HL-60 (cell line): ENCODE measurements at places on chromosomes 1 and 21.

DNA sequence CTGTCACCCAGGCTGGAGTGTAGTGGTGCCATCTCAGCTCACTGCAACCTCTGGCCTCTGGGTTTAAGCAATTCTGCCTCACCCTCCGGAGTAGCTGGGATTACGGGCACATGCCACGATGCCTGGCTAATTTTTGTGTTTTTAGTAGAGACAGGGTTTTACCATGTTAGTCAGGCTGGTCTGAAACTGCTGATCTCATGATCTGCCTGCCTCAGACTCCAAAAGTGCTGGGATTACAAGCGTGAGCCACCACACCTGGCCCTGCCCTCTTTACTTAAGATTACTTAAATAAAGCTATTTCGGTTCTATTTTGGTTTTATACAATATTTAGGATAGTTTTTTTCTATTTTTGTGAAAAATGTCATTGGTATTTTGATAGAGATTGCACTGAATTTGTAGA, 15.3 kb upstream of the KCTD3 start:
- DNase-seq: no peak

DNA sequence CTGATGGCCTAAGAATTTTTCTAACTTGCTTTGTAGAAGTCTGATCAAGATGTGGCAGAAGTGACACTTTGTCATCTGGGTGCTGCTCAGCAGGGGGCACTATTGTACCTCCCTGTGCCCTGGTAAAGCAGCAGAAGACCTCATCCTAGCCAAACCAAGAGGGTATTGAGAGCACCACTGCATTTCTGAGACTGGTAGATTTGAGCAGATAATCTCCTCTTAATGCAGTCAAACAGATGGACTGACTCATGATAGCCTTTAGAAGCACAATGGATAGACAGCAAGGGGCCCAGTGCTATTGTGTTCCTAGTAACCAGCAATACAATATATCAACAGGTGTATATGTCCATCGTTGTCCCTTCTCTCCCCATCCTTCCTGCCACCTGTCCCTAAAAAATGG, 5.7 kb downstream of the TPM3 start:
- peak; percentile 82 for DNase-seq

- DNase-seq: no peak
Measured at GRCh38 chr21:46559291-46559983, 45.4 kb downstream of the S100B start.

DNA sequence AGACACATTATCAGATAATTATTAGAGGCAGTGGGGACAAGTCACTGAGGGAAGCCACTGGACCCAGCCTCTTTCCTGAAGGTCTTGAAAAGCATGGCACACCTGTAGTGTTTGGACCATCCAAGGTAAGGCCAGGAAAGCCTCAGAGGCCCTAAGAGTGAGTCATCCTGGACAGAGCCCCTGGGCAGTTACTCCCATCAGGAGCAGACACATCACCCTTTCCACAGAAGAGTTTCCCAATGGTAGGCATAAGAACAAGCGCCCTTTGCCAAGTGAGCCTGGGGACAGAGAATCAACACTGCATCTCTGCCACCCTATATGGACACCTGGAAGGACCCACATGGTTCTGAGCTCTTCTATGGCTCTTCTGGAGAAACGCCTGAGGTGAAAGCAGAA, 136.0 kb downstream of the PLXNA2 start:
- no peak for DNase-seq

DNA sequence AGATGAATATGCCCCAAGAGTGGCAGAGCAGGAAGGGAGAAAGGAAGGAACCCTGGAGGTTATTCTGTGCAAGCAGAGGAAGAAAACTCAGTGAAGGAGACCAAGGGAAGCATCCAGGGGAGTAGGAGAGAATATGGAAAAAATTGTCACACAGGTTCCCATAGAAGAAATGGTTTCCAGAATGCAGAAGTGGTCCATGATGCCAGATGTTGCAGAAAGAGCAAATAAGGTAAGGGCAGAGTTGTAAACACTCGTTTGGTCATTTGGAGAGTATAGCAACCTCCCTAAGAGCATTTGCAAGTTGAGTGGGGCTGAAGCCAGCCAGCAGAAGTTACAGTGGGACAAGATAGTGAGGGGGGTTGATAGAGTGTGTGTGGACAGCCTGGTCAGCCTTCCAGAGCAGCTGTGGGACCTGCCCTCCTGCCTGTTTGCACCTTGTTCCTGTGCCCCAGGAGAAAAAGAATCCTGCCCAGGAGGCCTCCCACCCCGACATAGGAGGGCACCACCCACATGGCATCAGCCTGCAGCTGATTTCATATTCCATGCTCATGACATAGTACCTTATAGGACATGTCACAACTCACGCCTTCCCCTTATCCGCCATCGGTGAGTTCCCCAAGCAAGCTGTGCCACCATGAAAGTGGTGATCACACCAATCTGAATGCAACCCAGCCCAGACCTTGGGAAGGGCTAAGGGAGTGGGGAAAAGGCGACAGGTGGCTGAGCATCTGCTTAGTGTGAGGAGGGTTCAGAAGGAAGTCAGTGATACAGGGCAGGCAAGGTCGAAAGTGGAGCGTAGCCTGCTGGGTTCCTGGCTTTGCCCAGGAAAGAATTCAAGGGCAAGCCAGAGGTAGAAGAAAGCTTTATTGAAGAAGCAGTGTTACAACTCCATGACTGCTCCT, 8.2 kb upstream of the NEK2 start:
- no peak for DNase-seq

- no peak for DNase-seq
Measured at GRCh38 chr1:157472959-157473358, 79.4 kb downstream of the FCRL5 start.

GRCh38 chr21:18369115-18369514, 34.5 kb downstream of the TMPRSS15 start:
- DNase-seq: no peak

DNA sequence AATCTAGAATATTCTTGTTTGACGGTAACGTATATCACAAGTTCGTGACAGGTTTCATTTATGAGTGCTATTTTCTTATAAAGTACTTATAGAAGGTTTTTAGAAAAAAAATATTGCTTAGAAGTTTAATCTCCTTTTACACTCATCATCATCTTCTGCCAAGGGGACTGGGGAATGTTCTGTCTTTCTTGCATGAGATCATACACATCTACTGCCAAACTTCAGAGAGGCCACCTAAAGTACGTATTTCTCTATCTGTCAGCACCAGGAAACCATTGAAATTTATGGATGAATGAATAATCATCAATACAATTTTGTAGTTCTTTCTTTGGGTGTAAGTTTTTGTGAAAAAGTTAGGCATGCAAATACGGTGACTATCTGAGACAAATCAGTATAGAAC, 245.8 kb downstream of the SPATA17 start:
- no peak for DNase-seq

- DNase-seq: no peak
Measured at GRCh38 chr1:205246351-205247119, 18.8 kb downstream of the TMCC2 start.

- no peak for DNase-seq
Measured at GRCh38 chr1:110067479-110067892, 3.0 kb downstream of the ALX3 start.

DNA sequence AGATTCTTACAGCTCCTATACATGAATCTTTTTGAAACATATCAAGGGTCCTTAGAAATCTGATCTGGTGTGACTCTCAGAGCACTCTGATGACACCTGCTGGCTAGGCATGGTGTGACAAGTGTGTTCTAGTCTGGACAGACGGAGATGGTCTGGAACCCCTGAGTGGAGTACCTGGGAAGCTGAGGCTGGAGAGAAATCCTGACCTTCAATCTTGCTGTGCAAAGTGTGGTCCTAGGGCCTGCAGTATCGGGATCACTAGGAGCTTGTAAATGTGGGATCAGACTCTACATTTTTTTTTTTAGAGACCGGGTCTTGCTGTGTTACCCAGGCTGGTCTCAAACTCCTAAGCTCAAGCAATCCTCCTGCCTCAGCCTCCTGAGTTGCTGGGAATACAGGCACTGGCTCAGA, 78.6 kb upstream of the SOD1 start:
- peak; percentile 41 for DNase-seq

DNA sequence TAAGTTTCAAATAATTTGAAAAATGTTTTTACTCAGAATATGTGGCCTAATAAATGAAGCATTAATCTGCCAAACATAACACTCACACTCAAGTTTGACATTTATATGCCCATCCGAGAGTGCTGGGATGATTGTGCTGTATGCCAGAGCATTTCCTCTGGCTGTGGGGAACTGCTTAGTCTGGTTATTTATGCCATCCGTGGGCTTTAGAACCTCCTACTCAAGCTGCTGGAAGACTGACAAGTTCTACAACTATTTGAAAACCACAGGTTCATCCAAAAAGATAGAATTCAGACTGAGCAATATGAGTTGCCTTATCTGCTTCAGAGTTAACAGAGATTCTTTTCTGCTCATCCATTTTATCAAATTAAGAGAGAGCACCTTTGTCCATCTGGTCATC, 25.9 kb downstream of the PCNX2 start:
- no peak for DNase-seq

GRCh38 chr1:172638885-172639831, 19.7 kb upstream of the FASLG start:
- DNase-seq: no peak

GRCh38 chr1:53378932-53379661, 51.2 kb upstream of the LRP8 start:
- no peak for DNase-seq

- DNase-seq: no peak
Measured at GRCh38 chr1:164857439-164857838, 298.5 kb downstream of the PBX1 start.

- DNase-seq: peak; percentile 83
Measured at GRCh38 chr1:151006327-151007052, at the start of gene MINDY1. MINDY1 (minus strand) TSS chr1:151006902; CDS start chr1:151002617, 4,285 bp downstream.

DNA sequence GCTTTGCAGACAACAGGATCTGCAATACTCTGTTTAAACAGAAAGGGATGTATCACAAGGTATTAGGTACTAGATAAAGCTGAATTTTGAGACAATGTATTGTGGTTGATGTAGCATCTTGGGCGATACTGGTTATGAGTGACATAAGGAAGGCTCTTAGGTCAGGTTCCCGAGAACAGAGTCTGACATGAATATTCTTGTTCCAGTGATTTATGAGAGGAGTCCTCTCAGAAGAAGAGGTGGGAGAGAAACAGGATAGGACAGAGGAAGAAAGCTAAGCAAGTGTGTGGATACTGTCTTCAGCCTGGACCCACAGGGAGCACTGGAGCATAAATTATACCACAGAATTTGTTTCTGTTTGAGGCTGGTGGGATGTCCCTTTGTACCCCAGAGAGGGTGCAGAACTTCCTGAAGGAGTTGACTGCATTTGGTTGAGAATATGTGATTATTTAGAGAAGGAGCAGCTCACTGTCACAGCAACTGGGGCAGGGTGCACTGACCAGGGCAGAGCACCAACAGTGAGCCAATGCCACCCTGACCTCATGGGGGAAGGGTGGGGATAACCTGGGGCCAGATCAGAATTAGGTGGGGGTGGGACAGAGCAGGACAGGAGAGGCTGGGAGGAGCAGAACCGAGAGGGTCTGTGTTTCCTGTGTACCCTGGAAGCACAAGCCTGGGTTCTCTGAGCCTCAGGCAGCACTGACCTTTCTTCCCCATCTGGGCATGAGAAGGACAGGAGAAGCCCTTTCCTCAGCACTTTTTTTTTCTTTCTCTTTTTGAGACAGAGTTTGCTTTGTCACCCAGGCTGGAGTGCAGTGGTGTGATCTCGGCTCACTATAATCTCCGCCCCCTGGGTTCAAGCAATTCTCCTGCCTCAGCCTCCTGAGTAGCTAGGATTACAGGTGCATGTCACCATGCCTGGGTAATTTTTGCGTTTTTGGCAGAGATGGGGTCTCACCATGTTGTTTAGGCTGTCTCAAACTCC, 36.3 kb upstream of the SLC6A9 start:
- no peak for DNase-seq

- DNase-seq: no peak
Measured at GRCh38 chr1:211527006-211527405, 35.0 kb upstream of the RD3 start.

GRCh38 chr1:47725000-47725473, 272.1 kb downstream of the TRABD2B start:
- no peak for DNase-seq

GRCh38 chr1:100510451-100510850, 27.5 kb upstream of the GPR88 start:
- peak; percentile 69 for DNase-seq

DNA sequence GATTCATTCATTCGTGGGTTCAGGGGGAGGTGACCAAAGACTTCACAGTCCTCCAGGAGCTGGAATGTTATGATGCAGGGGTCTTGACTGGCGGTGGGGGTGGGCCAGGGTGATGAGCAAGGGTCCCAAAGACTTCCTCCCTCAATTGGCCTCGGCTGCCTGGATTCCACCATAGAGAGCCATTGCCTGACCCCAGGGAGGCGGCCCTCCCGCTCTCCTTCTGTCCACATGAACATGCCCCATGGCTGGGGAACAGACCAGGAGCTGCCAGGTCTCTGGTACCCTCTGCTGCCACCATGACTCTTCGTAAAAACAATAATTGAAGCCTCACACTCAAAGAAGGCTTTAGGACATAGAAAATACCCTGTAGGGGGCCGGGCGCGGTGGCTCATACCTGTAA, 102.5 kb upstream of the CASZ1 start:
- no peak for DNase-seq

DNA sequence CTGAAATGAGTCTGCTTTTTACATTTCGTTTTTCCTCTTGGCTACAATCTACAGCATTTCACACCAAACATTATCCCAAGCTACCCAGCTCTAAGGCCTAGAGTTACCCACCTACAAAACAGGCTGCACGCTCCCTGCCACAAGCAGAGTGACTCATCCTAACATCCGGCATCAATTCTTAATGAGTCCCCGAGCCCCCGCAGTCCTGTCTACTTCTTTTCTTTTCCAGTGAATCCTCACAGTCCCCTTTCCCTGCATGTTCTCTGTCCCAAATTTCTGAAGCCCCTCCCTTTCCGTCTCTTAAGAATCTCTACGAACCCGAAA, 650 bp downstream of the PCNX2 start:
- no peak for DNase-seq

GRCh38 chr1:211343607-211344006, 17.0 kb downstream of the TRAF5 start:
- DNase-seq: no peak

- DNase-seq: peak; percentile 55
Measured at GRCh38 chr1:198157847-198158725, 1.3 kb downstream of the NEK7 start.

DNA sequence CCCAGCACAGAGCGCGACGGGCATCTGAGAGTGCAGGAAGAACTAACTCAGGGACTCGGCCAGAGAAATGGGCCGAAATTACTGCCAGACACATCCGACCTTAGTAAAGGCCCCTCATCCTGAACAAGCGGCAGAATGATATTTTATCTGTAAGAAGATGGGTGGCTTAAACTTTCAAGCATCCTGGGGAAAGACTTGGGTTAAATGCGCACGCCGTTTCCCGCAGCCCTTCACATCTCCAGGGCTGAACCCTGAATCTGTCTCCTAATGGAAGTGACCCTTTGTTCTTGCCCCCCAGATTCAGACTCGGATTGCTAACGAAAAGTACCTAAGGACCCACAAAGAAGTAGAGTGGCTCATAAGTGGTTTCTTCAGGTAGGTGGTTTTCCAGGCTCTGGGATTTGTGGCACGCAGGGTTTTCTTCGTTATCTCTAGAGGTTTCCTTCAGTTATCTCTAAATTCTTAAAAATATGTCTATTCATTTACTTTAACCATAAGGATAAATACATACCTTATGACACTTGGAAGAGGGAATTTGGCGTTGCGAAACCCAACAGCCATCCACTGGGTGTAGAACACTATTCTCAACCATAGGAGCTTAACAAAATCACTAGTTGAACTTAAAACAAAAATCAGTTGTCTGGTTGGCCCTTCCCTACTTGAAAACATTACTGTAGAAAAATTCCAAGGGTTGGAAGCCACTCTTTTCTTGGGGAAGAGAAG, 627 bp downstream of the RIIAD1 start:
- no peak for DNase-seq

GRCh38 chr1:169814265-169814664, 19.6 kb upstream of the METTL18 start:
- DNase-seq: no peak

GRCh38 chr1:225467193-225468020, 39.6 kb upstream of the LBR start:
- DNase-seq: peak; percentile 87
